ENCODE measurements at places on chromosomes 16 and 17.

GRCh38 chr17:72971226-72971880 is 121.1 kb downstream of the SLC39A11 start:
- DNase-seq = no peak

GRCh38 chr17:49269356-49269755 is 38.8 kb upstream of the PHOSPHO1 start:
- no peak for DNase-seq

GRCh38 chr16:81637336-81638235 is 141.5 kb upstream of the PLCG2 start:
- no peak for DNase-seq

DNA sequence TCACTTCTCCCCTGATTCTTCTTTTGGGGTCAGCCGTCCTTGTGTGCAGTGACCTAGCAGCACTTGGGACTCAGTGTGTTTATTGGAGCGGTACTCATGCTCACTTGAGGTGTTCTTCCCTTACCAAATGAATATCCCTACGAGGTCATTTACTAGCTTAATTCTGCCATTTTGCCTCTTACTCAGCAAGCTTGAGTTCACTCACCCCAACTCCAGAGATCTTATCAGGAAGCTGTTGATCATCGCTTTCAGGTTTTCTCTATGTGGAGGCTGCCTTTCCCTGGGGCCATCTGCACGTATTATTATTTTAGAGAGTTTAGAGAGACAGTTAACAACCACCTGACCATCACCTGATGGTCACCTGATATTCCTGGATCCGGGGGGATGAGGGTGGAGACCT is 1466.0 kb upstream of the GOT2 start:
- no peak for DNase-seq

- DNase-seq = no peak
Observed at GRCh38 chr17:67506966-67507365, 129.9 kb downstream of the PITPNC1 start.

DNA sequence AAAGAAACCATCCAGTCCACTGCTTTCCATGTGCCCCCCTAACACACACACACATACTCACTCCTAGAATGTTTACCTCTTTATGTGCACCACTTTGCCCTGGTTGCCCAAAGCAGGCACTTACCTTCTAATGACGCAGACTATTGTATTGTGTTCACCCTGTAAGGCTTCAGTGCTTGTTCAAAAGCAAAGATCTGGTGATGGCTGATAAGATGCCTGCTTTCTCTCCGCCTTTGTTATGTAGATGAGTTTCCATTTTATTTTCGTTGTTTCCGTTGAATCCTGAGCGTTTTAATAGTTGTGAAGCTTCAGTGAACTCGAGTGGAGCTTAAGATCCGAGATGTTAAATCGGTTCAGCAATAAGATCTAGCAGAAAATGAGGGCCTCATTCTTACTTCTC is 452.7 kb downstream of the TMEM114 start:
- DNase-seq = no peak

- no peak for DNase-seq
Observed at GRCh38 chr17:47852113-47852949, 1.4 kb upstream of the SP6 start.

Measured in COR-L47 (cell line).